ENCODE measurements at places on chromosomes 1 and 21. TPM values are rescaled to one million over a fixed set of nuclear protein-coding genes. Genes with fewer than 3 reads are reported as not detected.

Gene ARHGEF16
- total RNA-seq: not detected

Gene SYCP1
- total RNA-seq: not detected

Gene PCSK9
- total RNA-seq: not detected

DNA sequence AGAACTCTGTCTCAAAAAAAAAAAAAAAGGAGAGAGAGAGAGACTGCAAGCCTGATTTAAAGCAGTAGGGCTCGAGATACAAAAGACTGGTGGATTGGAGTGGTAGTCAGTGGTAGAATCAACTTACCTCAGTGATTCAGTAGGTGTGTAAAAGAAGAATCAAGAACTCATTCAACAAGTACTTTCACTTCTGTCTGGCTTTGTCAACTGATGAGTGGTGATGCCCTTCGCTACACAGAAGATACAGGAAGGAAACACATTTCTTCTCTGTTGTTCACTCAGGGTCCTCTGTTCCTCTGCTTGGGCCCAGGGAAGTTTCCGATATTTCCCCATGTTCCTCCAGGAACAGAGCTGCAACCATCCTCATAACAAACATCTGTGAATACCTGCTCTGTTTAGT, 68.6 kb upstream of the COG2 start:
- peaks cover 3% of the 10 kb centered on the region for H3K4me1 ChIP-seq
- peaks cover 16% of the 10 kb centered on the region for H3K27me3 ChIP-seq
- DNase-seq: no peak
- no peak overlapping the region for H3K4me3 ChIP-seq

GRCh38 chr21:29961291-29962027, 21.7 kb upstream of the GRIK1 start:
- H3K27me3 ChIP-seq: no peaks in the 10 kb centered on the region
- no peaks in the 10 kb centered on the region for H3K36me3 ChIP-seq
- no peak overlapping the region for H3K27ac ChIP-seq
- no peak for DNase-seq

- H3K27me3 ChIP-seq: no peaks in the 10 kb centered on the region
- no peak for DNase-seq
- no peaks in the 10 kb centered on the region for H3K4me1 ChIP-seq
- H3K4me3 ChIP-seq: no peak overlapping the region
- no peak overlapping the region for H3K27ac ChIP-seq
These were observed 58.0 kb downstream of the DDX20 start for GRCh38 chr1:111813440-111814304.

Gene LHX8
- not detected for total RNA-seq

DNA sequence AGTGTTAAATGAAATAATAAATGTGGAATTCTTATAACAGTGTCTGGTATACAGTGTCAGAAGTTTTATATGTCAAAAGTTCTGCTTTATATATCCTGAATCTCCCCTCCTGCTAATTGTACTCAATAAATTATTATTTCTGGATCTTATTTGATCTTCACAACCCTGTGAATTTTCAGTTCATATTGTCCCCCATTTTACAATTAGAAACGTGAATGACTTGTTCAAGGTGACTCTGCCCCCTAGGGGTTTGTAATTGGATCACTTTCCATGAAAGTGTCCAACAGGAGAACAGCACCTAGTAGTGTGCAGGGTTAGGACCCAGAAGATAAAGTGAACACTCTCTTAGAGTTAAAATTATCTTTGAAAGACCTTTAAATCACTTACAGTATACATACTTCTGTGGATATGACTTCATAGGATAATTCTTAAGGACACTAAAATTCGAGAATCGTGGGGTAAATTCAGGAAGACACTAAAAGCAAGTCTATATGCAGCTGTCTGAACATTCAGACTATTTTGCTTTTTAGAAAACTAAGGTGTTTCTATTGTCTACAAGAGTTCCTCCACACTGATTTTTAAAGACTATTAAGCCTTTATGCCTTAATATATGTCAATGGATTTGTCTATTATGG, 4.5 kb upstream of the DDR2 start:
- no peak for DNase-seq
- no peak overlapping the region for H3K27ac ChIP-seq
- H3K4me3 ChIP-seq: no peak overlapping the region
- peaks cover 17% of the 10 kb centered on the region for H3K27me3 ChIP-seq
- peaks cover 2% of the 10 kb centered on the region for H3K4me1 ChIP-seq

Gene LENEP
- total RNA-seq: 4.3 TPM

Gene SELE
- not detected for total RNA-seq

- no peaks in the 10 kb centered on the region for H3K36me3 ChIP-seq
- H3K27ac ChIP-seq: no peak overlapping the region
- H3K4me1 ChIP-seq: peaks cover 4% of the 10 kb centered on the region
- no peak for DNase-seq
- no peaks in the 10 kb centered on the region for H3K27me3 ChIP-seq
These were observed 31.6 kb downstream of the CLIC4 start for GRCh38 chr1:24776821-24777220.

Gene ACKR1
- total RNA-seq: not detected

Gene OLIG2
- not detected for total RNA-seq

DNA sequence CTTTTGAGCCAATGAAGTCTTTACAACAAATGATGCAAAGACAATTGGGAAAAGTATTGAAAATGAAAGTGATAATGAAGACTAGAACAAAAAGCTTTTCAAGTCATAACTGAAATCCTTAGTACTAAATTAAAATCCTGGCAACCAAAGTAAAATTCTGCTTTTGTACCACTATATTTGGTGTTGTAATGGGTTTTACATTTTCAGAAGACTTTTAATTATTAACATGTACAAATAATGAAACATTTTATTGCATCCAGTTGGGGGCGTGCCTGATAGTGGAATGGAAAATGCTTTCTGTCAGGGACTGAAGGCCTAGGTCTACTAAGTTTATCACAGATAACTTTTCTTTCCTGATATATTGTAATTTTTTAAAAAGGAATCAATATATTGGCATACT, 89.4 kb downstream of the SDCCAG8 start:
- no peaks in the 10 kb centered on the region for H3K36me3 ChIP-seq
- H3K4me3 ChIP-seq: no peak overlapping the region
- no peak for DNase-seq
- no peaks in the 10 kb centered on the region for H3K4me1 ChIP-seq
- H3K27me3 ChIP-seq: no peaks in the 10 kb centered on the region

Gene EVA1B
- total RNA-seq: 5.8 TPM

Gene SMIM11
- 4.4 TPM for total RNA-seq

Gene DHRS3
- 96.6 TPM for total RNA-seq

DNA sequence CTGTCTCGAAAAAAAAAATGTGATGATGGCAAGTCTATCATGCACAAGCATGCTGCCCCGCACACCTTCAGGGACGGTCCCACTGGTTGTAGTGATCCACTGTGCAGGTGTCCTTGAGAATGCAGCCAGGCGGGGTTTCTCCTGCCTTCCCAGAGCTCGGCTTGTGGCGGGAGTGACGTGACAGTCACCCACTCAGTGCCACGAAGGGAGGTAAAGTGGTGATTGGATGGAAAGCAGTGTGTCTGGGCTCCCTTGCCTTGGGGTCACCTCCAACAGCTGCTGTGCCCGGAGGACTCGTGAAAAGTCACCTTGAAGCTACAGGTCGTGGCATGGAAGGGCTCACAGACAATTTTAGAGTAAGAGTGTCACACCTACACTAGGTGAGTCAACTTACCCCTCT, 33.5 kb upstream of the TRIM17 start:
- H3K27ac ChIP-seq: no peak overlapping the region
- H3K36me3 ChIP-seq: no peaks in the 10 kb centered on the region
- DNase-seq: no peak
- H3K27me3 ChIP-seq: peaks cover 25% of the 10 kb centered on the region

DNA sequence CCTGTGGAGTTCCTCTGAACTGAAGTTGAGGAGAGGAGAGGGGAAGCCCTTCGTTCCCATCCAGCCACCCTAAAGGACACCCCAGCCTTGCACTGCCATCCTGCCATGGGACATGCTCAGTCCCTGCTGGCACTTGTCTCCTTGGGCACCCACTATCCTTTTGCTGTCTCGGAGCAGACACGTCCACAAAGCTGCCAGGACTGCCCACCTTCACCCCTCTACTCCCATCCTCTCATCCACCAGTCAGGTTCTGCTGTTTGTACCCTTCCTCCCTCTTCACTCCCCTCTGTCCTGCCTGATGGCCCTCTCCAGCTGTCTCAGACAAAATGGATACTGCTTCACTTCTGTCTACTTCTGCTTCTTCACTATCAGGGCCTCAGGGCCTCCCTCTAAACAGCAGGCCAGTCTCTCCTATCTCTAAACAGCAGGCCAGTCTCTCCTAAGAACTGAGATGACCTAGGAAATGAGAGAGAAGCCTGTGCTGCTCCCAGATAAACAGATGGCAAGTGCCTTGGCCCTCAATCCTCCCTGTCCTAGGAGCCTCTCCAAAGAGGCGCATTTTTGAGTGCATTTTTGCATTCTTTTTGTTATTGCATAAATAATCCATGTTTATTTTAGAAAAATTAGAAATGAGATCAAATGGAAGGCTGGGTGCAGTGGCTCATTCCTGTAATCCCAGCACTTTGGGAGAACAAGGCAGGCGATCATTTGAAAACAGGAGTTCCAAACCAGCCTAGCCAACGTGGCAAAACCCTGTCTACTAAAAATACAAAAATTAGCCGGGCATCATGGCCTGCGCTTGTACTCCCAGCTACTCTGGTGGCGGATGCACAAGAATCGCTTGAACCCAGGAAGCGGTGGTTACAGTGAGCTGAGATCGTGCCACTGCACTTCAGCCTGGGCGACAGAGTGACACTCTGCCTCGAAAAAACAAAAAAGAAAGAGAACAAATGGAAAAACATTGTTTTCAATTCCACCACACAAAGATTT, 4.4 kb upstream of the PYCR2 start:
- H3K4me3 ChIP-seq: peak overlapping the region; percentile 32
- H3K27ac ChIP-seq: peak overlapping the region; percentile 34
- peaks cover 6% of the 10 kb centered on the region for H3K4me1 ChIP-seq
- no peak for DNase-seq
- H3K27me3 ChIP-seq: no peaks in the 10 kb centered on the region

DNA sequence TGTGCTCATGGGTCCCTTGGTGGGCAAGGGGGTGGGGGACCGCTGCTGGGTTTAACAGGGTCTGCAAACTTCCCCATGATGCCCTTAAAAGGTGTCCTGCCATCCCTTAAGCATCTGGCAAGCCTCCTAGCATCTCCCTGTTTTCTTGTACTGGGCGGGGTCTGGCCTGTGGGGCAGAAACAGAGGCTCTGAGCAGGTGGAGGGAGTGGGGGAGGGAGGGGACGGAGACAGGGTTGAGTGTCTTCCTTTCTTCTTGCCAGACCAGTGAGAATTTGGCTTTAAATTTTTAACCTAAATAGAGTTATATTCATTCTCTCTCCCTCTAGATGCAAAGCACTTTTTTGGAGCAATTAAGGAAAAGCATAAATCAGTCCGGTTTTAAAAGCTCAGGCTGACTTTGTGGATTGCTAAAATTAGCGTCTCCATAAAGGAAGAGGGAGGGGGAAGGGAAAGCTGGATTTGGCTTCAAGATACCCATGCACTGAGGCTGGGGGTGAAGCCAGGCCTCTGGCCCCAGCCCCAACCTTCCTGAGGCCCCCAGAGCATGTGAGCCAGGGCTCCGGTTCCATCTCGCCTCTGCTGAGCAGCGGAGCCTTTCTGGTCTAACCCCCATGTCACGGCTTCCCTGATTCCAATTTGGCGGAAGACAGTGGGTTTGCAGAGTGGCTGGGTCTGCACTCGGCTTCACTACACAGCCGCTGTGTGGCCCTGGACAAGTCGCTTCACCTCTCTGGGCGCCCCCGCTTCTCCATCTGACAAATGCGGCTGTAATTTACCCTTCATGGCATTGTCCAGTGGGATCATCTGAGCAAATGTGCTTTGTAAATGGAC, 25.3 kb downstream of the IGSF21 start:
- no peak overlapping the region for H3K27ac ChIP-seq
- H3K36me3 ChIP-seq: no peaks in the 10 kb centered on the region
- no peaks in the 10 kb centered on the region for H3K4me1 ChIP-seq
- DNase-seq: no peak

DNA sequence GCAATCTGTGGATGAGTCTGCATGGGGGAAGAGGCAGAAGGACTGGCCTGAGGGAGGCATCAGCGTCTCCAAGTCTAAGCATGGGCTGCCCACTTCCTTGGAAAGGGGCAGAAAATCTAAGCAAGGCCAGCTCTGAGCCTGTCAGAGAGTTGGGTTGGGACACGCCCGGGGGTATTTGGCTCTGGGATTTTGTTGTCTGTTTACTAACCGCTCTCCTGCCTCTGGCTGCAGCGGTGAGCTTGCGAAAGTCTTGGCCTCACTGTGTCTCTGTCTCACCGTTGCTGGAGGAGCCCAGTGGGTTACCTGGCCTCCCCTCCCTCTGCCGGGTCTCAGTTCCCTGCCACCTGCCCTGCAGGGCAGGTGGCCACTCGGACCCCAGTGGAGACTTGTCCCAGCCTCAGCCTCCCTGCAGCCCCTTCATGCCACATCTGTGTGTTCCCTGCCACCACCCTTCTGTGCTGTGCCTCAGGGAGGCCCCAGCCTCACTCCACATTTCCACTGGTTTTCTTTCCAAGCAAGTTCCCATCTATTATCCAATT, 33.7 kb downstream of the EDN2 start:
- no peak overlapping the region for H3K4me3 ChIP-seq
- peaks cover 15% of the 10 kb centered on the region for H3K27me3 ChIP-seq
- DNase-seq: no peak
- H3K27ac ChIP-seq: no peak overlapping the region
- H3K4me1 ChIP-seq: no peaks in the 10 kb centered on the region
- no peaks in the 10 kb centered on the region for H3K36me3 ChIP-seq

- no peak overlapping the region for H3K27ac ChIP-seq
- H3K4me1 ChIP-seq: no peaks in the 10 kb centered on the region
- no peak overlapping the region for H3K4me3 ChIP-seq
- H3K27me3 ChIP-seq: no peaks in the 10 kb centered on the region
- DNase-seq: no peak
These were observed 24.1 kb downstream of the BRINP3 start for GRCh38 chr1:190453550-190453949.

DNA sequence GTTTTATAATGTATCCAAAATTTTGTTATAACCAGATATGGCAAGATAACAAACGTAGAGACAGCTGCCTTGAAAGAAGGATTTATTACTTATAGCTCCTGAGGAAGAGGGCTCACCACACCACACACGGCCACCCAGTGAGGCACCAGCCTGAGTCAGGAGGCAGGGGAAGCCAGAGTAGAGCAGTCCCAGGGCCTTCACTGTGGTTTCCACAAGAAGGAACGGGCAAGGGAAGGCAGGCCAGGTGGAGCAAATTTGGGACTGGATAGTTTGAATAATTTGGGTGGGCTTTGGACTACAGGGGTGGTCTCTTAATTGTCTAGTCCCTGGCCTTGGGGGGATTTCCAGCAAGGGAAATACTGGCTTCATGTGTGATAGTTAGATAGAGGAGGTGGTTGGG, 72.5 kb downstream of the RRAGC start:
- H3K4me1 ChIP-seq: no peaks in the 10 kb centered on the region
- no peak overlapping the region for H3K4me3 ChIP-seq
- no peak overlapping the region for H3K27ac ChIP-seq
- DNase-seq: no peak
- H3K27me3 ChIP-seq: peaks cover 64% of the 10 kb centered on the region
- no peaks in the 10 kb centered on the region for H3K36me3 ChIP-seq
